ENCODE measurements at places on chromosomes 6 and 20.

DNA sequence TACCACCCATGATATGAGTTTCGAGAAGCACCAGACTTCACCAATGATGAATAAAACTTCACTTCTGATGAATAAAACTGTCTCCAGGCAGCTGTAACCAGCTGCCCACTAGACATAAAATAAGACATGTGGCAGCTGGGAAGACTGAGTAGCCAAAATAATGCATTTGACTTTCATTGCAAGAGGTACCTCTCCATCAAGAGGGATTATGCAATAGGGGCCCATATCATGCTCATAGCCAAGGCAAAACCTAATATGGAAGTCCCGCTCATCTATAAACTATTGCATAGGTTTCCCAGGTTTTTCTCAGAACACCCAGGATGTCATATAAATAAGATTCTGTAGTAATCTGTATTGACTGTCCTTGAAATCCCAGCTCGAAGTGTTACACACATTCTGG lies 155.5 kb downstream of the SIM1 start:
- DNase-seq: no peak

- no peak for DNase-seq
These were observed 304.9 kb downstream of the CDH26 start for GRCh38 chr20:60262967-60263603.

DNA sequence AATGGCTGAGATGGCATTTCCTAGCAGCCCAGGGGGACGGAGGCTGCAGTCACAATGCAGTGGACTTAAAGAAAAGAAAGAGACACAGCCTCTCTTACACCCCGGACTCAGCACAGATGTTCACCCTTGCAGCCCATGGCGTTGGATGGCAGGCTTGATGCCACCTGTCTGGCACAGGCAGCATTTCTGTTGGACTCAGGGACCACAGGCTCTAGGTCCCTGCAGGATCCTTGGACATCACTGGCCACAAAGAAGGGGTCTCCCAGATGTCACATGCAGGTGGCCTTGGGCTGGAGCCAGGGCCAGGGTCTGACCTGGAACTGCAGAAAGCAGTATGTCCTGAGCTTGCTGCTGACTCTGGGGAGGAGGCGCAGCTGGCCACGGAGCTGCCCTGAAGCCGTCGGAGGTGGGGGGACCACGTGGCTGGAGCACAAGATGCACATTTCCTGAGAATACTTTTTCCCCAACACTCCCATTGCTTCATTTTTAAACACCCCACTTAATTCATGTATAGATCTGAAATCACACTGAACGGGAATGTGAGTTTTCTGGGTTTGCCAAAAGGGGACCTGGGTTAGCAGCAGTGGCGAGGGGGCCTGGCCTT lies 102.3 kb upstream of the SULF2 start:
- DNase-seq: no peak

GRCh38 chr6:111872401-111873177 lies 663 bp downstream of the FYN start:
- no peak for DNase-seq

- DNase-seq: peak; percentile 84
These were observed 12.8 kb downstream of the STK4 start for GRCh38 chr20:44979090-44979621.

GRCh38 chr20:46126440-46127056 lies 8.4 kb downstream of the CD40 start:
- DNase-seq: no peak

DNA sequence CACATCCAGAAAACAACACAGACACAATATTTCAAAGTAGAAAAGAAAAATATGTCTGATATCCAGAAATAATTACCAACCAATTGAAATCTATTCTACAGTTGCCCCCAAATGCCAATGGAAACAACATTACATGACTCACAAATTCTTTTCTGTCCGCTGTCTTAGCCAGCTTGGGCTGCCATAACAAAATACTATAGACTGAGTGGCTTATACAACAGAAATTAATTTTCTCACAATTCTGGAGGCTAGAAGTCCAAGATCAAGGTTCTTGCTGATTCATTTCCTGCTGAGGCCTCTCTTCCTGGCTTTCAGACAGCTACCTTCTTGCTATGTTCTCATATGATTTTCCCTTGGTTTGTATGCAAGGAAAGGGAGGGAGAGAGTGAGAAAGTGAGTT lies 698.1 kb downstream of the DHX35 start:
- DNase-seq: no peak

- DNase-seq: no peak
These were observed 29.6 kb downstream of the SRSF3 start for GRCh38 chr6:36623547-36624459.

- no peak for DNase-seq
These were observed 805 bp upstream of the STX16 start for GRCh38 chr20:58650181-58650775.

GRCh38 chr6:19759117-19759880 lies 77.9 kb upstream of the ID4 start:
- no peak for DNase-seq

GRCh38 chr6:92715991-92716390 lies 703.4 kb downstream of the EPHA7 start:
- DNase-seq: no peak

- DNase-seq: no peak
These were observed 46.1 kb upstream of the ADGRF5 start for GRCh38 chr6:46967826-46968349.

GRCh38 chr6:156250593-156250992 lies 526.6 kb upstream of the ARID1B start:
- no peak for DNase-seq
